ENCODE measurements at places on chromosomes 1 and 21.

DNA sequence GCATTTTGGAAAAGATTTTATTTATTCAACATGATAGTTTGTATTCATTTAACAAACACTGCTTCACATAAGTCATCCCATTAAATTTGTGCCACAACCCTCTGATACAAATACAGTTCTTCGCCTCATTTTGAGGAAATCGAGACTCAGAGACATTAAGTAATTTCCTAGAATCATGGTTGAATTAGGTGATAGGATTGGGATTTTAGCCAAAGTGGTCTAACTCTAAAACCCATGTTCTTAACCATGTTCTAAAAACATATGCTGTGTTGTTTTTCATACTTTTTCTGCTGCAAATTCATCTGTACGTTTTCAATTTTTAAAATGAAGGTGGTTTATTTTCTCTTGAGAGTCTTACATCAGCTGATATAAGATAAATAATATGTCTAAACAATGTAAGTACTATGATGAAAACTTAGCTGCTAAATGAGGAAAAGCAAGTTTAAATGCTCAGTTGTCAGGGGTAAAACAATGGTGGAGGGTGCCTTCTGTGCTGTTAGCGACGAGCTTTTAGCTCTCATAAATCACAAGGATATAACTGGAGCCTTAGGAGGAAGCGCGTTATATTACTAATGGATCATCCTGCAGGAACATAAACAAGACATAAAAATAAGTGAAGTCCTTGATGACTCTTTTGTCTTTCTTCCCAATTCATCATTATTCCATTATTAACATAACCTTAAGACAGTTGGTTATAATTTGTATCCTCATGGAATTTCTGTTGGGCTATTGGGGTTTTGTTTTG lies 97.7 kb downstream of the CACHD1 start:
- no peak for DNase-seq

- no peak for DNase-seq
Observed at GRCh38 chr1:93715529-93716126, 34.0 kb upstream of the BCAR3 start.

GRCh38 chr1:68188060-68188538 lies 44.2 kb downstream of the WLS start:
- DNase-seq = no peak

DNA sequence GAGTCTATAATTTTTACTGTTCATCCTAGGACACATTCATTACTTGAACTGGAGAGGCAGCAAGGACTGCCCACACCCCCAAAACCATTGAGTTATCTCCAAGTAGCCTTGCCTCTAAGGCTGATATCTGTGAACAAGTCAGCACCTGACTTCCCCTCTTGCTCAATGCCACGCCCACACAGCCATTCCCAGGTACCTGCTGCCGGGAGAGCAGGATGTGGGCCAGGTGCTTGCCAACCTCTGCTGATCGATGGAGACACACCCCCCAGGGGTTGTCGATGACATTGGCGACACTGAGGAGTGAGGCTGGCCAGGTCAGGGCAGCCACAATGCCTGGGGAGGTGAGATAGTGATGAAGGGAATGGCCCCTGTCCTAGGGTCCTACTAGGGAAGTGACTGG lies 60.1 kb downstream of the TMCO4 start:
- DNase-seq = no peak

GRCh38 chr21:45308194-45309068 lies 20.7 kb upstream of the POFUT2 start:
- DNase-seq = no peak

- no peak for DNase-seq
Observed at GRCh38 chr21:39159342-39160063, 23.7 kb downstream of the PSMG1 start.

DNA sequence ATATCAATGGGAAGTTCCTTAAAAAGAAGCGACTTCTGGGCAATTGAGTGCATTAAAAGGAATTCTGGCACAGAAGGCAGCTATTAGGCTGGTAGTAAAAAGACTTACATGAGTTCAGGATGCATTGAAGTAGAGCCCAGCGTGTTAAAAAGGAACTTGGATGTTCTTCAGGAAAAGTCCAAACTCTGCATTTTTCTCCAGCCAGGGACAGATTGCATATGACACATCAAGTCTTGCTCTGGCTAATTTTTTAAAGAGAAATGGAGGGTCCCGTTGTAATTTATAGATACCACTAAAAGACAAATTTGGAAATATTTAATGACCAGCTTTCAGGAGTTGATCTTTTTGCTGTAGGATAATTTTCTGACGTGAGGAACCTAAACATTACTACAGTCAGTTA lies 1.2 kb downstream of the TPRG1L start:
- DNase-seq = no peak
